ENCODE measurements at places on chromosomes 5 and 9.

DNA sequence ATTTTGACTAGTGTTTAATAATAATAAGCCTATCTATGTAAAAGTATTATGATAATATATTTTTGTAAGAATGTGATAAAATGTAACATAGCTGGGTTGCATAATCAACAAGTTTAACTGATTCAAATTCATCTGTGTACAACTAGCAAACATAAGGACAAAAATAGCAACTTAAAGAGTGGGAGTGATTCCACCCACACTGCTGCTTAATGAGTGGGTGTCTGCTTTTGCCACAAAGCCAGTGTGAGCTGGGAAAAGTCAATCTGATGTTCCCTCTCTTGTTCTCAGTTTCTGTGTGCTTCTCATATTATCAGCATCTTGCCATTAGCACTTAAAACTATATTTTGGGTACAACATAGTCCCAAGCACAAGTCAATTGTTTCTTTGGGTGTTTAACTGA lies 111.1 kb upstream of the DPYSL3 start:
- no peak for DNase-seq

GRCh38 chr9:117671468-117671867 lies 32.7 kb upstream of the TLR4 start:
- no peak for DNase-seq

- no peak for DNase-seq
Observed at GRCh38 chr5:30878746-30879145, 314.7 kb upstream of the CDH6 start.

DNA sequence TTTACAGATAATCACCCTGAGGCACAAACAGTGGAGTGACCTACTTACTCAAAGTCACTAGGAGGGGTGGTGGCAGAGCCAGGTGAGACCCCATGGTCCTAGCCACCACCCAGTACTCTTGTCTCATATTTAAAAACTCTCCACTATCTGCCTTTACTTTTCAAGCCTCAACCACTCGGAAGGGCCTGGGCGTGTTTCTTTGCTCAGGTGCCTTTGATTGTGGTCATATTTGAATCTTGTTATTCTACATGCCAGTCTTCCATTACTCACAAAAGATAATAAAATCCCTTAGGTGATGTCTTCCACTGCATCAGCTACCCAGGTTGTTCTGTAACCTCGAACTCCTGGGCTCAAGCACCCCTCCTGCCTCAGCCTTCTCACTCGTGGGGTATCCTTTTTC lies 20.7 kb upstream of the TRIM36 start:
- DNase-seq: no peak

DNA sequence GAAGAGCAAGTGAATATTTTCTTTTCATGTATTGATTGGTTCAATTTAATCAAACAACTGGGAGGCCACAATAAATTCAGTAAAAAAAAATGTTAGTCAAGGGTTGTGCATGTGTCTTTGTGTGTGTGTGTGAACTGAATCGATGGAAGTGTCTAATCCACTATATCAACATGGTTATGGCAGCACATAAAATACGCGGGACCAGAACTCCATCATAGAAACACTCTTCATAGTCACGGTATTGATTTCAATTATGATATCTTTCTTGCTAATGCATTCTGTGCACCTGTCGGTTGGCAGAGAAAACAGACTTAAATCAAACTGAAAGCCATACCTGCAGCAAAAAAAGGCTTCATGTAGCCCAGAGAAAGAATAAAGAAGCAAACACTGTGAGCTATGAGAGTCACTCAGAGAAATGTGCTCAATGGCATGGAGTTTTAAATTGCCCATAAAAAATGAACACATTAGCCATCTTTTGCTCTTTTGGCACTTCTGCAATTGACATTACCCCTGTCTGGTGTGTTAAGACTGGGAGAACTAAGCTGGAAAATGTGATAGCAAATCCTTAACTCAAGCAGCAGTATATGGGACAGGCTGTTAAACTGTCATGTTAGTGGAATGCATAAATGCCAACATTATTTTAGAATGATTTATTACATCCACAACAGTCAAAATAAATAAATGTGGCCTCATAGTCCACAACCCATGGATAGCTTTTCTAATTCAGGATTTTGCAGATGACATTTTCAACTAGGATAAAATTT lies 642.4 kb upstream of the C9orf72 start:
- no peak for DNase-seq

GRCh38 chr9:10447036-10447435 lies 165.8 kb downstream of the PTPRD start:
- no peak for DNase-seq

- no peak for DNase-seq
Observed at GRCh38 chr5:79841172-79841571, 149.9 kb downstream of the MTX3 start.

GRCh38 chr9:32863291-32863690 lies 80.0 kb downstream of the TMEM215 start:
- DNase-seq: no peak

- no peak for DNase-seq
Observed at GRCh38 chr9:134505032-134505431, 136.6 kb upstream of the COL5A1 start.

DNA sequence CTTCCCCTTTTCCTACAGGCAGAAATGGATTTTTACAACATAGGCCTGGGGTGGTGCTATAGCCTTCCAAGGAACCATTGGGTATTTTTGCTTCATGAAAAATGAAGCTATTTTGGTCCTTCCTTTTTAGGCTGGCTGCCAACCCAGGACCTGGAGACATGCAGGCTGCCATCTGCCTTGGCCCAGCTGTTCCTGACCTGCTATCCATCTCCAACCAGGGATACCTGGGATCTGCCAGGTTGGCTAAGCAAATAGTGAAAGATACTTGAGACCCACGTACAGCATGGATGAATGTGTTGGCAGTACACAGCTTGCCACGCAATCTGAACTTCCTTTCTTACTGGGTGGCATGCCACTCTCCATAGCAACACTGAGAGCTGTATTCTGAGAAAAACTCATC lies 31.1 kb downstream of the MRPS27 start:
- DNase-seq: no peak

DNA sequence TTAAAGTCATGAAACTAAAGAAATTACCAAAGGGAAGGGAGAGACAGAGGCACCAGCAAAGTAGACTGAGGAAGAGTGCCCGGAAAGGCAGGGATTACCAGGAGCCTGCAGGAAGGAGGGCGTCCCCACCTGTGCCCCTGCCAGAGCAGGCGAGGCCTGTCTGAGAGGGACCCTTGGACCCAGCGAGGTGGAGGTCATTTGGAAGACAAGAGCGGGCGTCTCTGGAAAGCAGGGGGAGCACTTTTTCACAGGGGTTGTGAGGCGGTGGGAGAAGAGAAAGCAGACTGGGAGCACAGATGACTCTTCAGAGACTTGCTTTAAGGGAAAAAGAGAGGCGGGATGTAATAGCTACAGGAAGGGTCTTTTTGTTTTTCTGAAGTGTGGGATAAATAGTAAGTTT lies 27.5 kb upstream of the SLC2A8 start:
- no peak for DNase-seq

DNA sequence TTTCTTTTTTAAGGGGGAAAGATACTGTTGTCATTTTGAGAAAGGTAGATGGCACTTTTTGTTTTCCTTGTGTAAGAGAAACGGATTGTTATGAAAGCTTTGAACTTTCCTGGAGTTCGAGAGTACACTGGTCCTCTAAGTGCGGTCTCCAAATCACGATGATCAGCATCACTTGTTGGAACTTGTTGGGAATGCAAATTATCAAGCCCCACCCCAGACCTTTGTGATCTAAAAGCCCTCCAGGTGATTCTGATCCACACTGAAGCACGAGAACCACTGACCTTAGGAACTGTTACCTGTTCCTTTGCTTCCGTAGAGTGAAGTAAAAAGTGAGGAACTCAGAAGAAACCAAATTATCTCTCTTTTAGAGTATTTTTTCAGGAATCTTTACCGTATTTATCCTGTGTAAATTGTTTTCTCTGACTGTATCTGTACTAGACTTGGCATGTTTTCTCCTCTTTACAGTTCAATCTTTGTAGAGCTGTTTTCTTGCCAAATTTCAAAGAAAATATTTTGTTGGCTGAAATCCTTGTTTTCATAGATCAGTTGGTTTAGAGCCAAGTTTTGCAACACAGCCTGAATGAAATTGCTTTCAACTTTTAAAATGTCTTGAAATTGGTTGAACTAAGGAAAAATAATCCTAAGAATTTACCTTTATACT lies 4.0 kb downstream of the MAT2B start:
- DNase-seq: no peak

DNA sequence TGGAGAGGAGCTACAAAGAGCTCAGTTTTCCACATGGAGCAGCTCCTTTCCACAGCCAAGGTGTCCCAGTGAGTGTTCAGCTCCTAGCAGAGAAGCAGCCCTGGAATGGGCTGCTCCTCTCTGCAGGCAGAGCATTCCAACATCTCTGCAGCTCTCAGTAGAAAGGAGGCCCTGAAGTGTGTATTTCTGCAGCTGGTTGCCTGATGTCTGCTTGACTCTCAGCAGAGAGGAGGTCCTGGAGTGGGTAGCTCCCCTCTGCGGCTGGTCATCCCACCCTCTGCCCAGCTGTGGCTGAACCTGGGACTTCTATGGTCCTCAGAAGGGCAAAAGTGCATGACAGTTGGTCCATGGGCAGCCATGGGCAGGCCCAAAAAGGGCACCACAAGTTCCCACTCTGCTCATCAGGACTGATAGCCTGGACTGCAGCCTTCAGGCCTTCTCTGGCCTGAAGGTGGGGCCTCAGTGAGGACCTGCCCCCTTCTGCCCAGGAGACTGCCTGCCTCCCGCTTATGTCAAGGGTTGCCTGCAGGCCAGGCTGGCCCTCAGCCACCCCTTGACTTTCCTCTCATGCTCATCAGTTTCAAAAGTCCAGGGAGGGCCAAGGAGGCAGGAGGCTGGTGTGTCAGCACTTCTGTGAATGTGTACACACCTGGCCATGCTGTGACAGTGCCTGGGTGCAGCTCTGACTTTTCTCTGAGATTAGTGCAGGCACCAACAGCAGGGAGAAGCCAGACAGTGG lies 605.9 kb upstream of the FAM174A start:
- no peak for DNase-seq

GRCh38 chr9:35105126-35105525 lies 2.2 kb upstream of the STOML2 start:
- no peak for DNase-seq

- no peak for DNase-seq
Observed at GRCh38 chr9:135815413-135815812, 91.9 kb downstream of the CAMSAP1 start.

DNA sequence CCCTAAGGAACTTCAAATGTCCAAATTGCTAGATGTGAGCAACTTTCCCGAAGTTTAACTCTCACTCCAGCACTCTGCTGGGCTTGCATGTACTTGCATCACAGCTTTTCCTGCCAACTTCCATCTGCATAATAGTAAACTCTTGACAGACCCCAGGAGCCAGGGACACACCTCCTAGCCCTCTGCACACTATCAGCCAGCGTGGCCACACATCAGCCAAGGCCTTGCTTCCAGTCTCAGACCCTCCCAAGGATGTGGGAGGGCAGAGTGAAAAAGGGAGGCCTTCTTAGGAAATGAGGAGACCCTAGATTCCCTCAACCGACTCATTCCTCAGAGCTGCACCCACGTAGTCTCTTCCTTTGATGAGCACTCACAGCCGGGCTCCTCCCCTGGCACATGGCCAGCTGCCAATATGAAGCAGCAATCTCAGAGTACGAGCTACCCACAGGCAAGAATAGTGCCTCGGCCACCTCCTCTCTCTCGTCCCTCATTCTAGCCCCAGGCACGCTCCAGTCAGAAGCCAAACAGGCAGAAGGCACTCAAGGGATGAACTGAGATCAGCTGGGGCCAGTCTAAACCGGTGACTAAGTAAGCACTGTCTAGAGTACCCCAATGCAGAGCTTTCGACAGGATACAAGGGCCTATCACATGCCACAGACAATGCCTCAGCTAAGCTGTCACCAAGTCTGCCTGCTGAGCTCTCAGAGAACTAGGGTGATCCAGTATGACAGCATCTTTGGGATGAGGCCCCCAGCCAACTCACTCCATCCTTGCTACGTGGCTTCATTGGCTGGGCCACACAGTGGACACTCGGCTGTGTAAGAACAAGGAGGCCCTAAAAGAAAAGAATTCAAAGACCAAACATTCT lies 2.3 kb downstream of the P4HA2 start:
- DNase-seq: no peak

GRCh38 chr5:135894789-135895188 lies 852 bp downstream of the IL9 start:
- DNase-seq: no peak

GRCh38 chr5:40790947-40791593 lies 7.1 kb downstream of the PRKAA1 start:
- DNase-seq: no peak

GRCh38 chr5:135397084-135397483 lies 1.9 kb downstream of the MACROH2A1 start:
- no peak for DNase-seq

- DNase-seq: no peak
Observed at GRCh38 chr9:13627502-13627901, 348.0 kb upstream of the MPDZ start.

DNA sequence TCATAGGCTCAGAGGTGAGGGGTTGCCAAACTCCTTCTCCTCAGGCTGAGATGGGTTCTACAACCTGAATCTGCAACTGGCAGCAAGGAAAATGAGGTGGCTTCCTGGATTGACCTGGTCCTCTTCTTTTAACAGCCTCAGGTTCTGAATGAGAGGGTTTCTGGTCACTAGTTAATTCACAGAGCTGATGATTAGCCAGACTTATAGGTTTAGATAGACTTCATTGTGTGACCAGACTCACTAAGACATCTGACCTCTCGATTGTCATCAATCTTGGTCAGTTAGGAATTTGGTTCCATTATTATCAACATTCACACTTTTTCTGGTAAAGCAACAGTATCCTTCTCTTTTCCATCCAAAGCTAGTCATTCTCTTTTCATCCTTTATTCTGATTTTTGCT lies 257.9 kb downstream of the PAPPA start:
- no peak for DNase-seq

DNA sequence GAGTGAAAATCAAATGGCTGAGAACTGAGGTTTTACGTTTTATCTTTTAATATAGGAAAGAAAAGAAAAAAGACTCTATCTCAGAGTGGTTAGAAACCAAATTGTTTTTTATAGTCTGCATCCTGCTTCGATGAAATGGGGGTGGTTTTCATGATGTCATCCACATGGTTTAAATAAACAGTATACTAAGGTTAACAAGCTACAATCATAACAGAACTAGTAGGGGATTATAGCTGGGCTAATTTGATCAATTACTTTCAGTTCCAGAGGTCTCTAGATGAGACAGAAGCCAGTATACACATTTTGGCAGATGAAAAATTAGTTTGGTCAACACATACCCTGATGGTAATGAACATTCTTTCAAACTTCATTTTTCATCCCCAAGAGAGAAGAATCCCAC lies 106.3 kb upstream of the SNX2 start:
- no peak for DNase-seq
